A172 (cell line): ENCODE measurements at places on chromosomes 1 and 21. TPM values are rescaled to one million over a fixed set of nuclear protein-coding genes. Genes with fewer than 3 reads are reported as not detected.

The PTPN14 gene
- 42.8 and 46.0 TPM in 2 replicates for total RNA-seq

The FDPS gene
- total RNA-seq: 304 and 375 TPM in 2 replicates

The SLC44A3 gene
- total RNA-seq: 0.10 TPM in 1 of 2 replicates, not detected in the other

The TTC34 gene
- 0.07 TPM in 1 of 2 replicates, not detected in the other for total RNA-seq

The FOXJ3 gene
- total RNA-seq: 20.4 and 27.3 TPM in 2 replicates

GRCh38 chr1:19511116-19511515 lies 25.8 kb upstream of the CAPZB start:
- no peak for DNase-seq

- no peak for DNase-seq
Measured at GRCh38 chr1:205064301-205064700, 20.0 kb downstream of the TMEM81 start.

- DNase-seq: no peak
Measured at GRCh38 chr1:14452551-14452950, 145.9 kb upstream of the KAZN start.

DNA sequence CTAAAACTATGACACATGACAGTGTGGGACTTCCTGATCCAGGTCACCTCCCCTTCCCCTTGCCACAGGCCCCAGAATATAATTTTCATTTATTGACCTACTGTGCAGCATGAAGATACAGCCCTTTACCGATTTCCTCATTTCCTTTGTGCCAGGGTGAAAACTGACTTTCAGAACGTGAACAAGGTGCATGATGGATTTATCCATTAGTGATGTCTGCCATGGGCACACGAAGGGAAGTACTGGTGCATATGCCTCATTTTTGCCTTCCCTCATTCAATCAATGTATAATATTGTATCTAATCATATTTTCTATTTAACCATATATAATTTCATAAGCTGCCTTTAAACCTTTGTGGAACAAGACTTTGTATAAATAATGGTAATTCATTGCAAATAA lies 144.4 kb upstream of the WNT4 start:
- DNase-seq: no peak

DNA sequence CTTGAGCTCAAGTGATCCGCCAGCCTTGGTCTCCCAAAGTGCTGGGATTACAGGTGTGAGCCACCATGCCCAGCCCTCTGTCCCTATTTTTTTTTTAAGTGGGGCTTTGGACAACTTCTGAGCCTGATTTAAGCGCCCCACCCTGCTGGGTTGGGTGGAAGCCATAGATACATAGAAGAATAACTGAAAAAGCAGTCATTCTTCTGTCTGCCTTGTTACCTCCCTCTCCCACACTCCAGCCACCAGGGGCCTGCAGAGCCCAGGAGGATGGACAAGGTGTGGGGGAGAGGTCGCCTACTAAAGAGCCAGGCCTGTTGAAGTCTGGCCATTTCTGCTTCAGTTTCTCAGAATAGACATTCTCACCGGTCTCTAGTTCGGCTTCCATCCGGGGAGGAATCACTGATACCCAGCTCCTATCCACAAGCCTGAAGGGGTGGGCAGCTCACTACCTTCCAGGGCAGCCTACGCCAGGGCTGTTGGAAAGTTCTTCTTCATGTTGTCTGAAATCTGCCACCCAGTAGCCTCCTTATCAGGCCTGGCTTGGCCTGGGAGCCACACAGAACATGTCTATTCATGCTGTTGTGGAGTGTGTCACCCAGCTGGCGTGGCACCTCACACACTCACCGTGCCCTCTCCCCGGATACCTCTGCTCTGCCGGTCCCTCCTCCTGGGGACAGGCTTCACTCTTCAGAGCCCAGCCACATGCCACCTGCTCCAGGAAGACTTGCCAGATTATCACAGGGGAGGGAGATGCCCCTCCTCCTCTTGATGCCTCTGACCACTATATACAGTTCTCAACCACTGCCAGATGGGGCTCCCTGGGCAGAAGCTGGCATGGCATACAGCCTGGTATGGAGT lies 27.7 kb downstream of the KNCN start:
- no peak for DNase-seq

- peak; percentile 78 for DNase-seq
Measured at GRCh38 chr1:223189903-223190724, 47.1 kb upstream of the TLR5 start.

GRCh38 chr1:178953034-178953433 lies 72.7 kb upstream of the FAM20B start:
- no peak for DNase-seq

- DNase-seq: peak; percentile 78
Measured at GRCh38 chr1:115134850-115135480, 45.7 kb upstream of the TSPAN2 start.

DNA sequence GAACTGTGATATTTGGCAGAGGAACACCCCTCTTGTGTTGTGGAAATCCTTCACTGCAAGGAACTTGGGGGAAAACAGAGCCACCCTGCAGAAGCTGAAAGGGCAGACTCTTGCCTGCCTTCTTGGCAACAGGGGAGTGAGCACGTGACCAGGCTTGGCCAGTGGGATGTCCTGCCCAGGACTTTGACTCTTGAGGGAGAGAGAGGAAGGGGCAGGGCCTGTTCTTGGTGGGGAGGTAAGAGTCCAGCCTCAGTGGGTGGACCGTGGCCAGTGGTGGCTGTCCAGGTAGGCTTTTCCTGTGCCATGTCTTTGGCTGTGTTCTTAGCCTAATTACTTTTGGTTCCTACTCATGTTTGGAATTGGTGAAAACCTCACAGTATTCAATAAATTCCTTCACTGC lies 8.6 kb upstream of the AK2 start:
- no peak for DNase-seq
